ENCODE measurements at places on chromosomes 6 and 20.
A peak's percentile ranks its signal among the peaks of the same experiment; 100 is the strongest.

DNA sequence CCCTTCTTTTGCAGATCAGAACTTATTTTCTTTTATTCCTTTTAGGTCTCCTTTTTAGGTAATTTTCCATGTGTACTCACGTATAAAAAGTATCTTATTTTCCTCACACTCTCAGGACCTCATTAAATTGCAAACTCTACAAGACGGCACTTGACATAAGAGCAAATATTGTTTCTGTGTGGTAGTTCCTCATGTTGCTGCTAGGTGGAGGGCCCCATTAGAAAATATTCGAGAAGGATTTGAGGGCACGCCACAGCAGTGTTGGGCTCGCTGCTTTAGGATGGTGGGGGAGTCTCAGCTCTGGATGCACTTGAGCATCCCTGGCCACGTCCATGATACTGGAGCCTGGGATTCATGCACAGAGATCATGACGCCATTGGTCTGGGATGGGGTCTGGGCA is 64.9 kb upstream of the ZFP64 start:
- DNase-seq = no peak

GRCh38 chr6:130412556-130413290 is 46.9 kb downstream of the TMEM200A start:
- DNase-seq = no peak

DNA sequence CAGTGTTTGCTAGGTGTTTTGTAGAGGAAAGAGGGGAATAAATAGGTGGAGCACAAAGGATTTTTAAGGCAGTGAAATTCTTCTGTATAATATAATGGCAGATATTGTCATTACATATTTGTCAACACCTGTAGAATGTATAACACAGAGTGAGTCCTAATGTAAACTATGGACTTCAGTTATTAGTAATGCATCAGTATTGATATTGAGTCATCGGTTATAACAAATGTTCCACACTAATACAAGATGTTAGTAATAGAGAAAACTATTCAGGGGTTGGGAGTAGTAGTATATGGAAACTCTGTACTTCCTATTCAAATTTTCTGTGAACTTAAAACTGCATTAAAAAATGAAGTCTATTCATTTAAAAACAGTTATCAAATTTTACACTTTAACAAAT is 299.2 kb downstream of the UBE3D start:
- no peak for DNase-seq

- DNase-seq = no peak
These were observed 36.1 kb downstream of the FGD2 start for GRCh38 chr6:37041521-37041920.

DNA sequence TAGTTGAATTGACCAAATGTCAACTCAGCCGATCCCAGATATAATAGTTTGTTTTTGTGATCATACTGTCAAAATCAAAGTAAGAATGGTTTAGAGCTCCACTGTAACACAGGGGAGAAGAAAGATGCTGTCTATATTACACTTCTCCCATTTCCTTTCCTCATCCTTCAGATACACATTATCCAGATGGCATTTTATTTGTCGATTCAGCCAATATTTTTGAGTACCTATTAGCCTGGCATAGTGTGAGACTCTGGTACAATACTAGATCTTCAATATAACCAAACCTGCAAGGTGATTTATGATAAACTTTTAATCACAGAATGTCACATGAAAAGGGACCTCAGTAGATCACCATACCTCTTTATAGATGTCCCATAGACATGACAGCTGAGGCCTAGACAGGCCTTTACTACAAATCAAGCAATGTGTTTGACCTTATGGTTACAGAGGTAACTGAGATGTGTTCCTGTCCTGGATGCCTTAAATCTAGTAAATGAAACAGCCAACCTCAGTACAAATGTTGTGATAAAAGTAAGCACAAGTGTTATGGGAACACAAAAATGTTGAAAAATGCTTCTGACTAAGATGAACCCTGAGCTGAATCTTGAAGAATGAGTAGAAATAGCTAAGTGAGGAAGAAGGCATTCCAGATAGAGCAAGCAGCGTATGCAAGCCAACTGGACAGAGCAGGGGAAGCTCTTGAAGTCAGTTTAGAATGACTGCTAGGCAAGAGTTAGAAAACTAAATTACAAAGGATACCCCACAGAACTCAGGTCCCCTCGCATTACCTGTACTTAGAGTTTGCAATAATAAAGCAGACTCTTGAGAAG is 1.9 kb downstream of the FBXO9 start:
- peak; percentile 7 for DNase-seq

GRCh38 chr6:150491131-150491810 is 108.4 kb upstream of the PLEKHG1 start:
- DNase-seq = peak; percentile 9

DNA sequence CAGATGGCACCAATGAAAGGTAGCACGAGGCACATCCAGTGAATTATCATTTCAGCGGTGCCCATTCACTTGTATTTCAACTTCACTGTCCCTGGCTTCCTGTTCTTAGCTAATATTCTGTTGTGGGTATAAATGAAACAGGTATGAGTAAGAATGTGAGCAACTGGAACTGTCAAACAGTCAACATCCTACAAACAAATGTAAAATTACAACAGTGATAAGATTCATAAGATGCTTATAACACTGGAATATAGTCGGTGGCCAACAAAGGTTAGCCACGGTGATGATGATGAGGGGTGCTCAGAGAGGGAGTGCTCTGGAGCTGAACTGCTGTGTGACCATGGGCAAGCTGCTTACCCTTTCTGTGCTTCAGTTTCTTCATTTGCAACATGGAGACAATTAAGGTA is 74.9 kb upstream of the TOX2 start:
- no peak for DNase-seq

DNA sequence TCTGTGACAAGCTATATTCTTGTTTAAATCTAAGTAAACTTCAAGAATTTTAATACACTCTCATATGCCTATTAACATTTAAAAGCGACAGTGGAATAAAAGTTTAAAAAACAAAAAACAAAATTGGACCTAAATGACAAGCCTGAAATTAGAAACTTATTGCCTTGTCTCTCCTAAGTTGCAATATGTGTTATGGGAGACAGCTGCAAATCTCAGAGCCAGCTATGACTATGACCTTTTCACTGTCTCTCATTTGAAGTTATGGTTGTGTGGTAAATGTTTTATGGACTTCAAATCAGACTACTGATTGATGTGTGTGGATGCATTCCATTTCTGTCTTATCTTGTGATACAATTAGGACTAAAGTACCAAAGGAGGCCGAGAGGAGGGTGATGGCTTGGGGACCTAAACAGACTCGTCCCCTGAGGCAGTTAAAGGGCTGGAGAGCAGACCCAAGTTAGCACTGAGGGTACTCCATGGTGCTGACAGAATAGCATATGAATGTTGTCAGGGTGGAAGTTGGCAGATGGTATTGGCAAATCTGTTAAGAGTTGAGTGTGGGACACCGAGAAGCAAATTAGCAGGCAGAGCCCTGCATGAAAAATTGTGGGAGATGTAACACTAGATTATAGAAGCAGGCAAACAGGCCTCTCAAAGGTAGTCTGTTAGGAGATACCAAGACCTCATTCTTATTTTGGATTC is 930.1 kb upstream of the MAN1A1 start:
- DNase-seq = no peak

DNA sequence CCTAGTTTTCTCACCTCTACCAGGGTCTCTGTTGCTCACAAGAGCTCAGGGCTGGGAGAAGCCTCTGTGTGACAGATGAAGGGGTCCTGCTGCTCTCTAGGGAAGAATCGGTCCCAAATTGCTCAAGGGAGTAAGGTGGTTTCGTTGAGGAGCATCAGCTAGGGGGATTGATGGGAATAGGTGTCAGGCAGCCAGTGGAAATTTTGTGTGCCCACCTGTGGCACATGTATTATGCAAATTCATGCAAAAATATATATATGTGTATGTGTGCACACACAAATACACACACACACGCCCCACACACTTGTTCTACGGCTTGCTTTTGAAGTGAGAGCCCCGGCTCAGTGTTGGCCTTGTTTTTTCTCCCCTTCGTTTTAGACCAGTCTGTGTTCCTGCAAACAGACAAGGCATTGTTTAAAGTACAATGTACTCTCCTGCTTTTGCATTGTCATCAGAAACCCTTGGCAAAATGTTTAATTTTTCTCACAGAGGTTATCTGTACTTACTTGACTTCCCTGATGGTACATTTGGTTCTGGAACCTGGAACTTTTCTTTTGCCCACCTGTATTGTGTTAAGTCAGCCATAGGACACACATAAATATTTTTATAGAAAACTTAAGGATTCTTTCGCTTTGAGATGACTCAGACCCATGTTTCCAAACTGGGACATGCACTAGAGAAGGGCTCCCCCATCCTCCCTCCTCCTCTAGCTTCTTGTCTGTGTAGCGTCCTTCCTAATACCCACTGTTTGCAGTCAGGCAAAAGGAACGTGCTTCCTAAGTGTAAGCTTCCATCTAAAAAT is 26.7 kb downstream of the FOXO3 start:
- DNase-seq = peak; percentile 83

DNA sequence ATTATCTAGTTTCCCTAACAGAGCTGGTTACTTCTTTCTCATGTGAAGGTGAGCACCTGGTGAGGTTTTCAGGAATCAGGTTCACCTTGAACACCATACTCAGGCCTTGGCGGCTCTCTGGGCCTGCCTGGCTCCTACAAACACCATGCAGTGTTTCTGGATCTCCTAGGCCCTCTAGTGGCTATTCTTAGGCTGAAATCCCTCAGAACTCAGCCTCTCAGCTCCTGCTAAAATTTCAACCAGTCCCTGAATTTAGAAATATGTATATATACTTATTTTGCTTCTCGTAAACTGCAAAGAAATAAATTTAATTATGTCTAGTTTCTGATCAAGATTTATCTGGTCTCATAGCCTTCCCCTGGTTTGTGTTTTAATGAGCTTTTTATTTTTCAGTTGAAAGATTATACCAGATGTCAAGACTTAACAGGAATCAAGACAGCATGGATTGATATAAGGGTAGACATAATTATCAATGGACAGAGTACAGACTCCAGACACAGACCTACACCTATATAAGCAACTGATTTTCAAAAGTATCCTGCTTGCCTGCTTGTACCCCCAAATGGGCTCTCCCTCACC is 55.9 kb downstream of the ANKEF1 start:
- peak; percentile 53 for DNase-seq

- DNase-seq = no peak
These were observed 135.5 kb downstream of the CENPW start for GRCh38 chr6:126475449-126475848.

- DNase-seq = no peak
These were observed 4.6 kb upstream of the CABLES2 start for GRCh38 chr20:62411479-62412193.

GRCh38 chr6:41551086-41551700 is 5.0 kb downstream of the FOXP4 start:
- no peak for DNase-seq

- DNase-seq = no peak
These were observed 108.4 kb downstream of the AFG1L start for GRCh38 chr6:108403236-108403635.

DNA sequence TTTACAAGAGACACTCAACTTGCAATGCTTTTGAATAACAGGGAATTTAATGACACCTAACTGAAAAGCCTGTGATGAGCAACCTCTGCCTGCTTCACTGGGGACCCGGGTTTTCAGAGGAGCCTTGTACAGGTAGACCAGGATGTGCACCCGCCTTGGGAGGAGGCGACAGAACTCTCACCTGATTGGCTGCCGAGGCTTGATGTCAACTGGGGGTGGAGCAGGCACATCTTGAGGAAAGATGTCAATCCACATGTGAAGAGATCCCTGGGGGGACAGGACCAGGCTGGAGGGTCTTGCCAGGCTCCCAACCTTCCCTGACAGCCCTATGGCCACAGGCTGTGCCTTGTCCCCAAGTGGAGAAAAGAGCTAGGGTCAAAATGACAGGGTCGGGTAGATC is 19.8 kb downstream of the ERGIC3 start:
- DNase-seq = no peak

DNA sequence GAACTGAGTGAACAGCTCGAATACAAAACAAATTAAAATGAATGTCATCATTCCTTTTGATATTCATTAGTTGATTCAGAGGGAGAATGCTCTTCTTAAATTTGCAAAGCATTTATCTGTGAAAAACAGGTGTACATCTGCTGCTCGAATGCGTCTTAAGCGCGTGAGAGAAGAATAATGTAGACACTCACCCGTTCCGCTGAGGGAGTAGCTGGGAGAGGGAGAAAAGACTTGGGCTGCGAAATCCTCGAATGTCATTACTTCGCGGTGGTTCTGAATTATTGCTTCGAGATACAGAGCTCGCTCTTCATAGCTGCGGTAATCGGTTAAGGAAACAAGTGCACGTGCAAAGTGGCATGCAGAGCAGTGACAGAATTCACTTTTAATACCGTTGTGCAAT is 43.9 kb downstream of the INSM1 start:
- no peak for DNase-seq

DNA sequence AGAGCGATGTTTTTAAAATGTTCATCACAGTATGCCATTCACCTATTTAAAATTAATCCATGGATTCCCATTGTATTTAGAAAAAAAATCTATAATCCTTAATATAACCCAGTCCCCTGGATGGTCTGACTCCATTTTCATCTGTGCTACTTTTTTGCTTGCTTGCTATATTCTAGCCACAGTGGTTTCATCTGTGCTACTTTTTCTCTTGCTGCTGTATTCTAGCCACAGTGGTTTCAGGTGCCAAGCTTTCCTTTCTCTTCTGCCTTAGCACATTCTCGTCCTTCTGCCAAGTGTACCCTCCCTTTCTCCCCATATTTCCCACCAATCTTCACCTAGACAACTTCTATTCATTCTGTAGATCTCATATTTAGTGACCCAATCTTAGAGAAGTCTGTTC is 33.3 kb upstream of the SOX4 start:
- no peak for DNase-seq

DNA sequence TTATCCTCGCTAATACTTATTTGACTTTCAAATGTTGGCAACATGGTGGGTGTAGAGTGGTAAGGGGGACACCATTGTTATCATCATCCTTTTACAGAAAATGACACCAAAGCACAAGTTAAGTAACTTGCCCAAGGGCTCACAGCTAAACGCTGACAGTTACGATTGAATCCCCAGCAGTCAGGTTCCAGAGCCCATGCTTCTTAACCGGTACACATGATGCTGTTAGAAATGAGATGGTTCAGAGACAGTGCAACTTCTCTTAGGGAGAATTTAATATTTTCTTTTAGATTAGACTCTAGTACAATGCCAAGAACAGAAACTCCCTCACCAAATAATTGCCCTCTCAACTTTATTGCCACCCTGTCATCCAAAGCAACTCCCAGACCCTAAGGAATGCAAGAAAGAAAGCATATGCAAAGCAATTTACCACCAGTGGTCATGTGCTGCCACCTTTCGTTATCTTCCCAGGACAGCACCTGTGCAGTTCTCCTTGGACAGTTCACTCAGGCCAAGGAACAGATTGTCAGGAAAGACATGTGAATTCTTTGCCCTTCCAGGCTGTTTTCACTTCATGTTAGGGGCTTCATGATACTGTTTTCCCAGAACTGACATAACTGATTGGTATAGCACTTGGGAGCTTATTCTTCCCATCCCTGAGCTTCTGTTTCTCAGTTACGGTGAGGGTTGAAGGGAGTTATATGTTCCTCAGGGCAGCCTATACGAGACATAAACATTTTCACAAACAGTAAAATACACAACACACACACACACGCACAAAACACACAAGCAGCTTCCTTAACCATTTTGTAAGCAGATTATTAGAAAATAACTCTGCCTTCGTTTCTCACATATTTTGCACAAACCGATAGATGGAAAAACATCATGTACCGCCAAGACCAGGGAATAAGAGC is 5.1 kb downstream of the HLA-DMA start:
- peak; percentile 53 for DNase-seq
